Heart left ventricle (tissue), 16 donors: ENCODE measurements at places on chromosomes 16 and 17. TPM values are rescaled to one million over a fixed set of nuclear protein-coding genes. Genes with fewer than 3 reads are reported as not detected.

GRCh38 chr17:28550858-28551257, 1.6 kb downstream of the UNC119 start:
- DNase-seq: peak; percentile 7

DNA sequence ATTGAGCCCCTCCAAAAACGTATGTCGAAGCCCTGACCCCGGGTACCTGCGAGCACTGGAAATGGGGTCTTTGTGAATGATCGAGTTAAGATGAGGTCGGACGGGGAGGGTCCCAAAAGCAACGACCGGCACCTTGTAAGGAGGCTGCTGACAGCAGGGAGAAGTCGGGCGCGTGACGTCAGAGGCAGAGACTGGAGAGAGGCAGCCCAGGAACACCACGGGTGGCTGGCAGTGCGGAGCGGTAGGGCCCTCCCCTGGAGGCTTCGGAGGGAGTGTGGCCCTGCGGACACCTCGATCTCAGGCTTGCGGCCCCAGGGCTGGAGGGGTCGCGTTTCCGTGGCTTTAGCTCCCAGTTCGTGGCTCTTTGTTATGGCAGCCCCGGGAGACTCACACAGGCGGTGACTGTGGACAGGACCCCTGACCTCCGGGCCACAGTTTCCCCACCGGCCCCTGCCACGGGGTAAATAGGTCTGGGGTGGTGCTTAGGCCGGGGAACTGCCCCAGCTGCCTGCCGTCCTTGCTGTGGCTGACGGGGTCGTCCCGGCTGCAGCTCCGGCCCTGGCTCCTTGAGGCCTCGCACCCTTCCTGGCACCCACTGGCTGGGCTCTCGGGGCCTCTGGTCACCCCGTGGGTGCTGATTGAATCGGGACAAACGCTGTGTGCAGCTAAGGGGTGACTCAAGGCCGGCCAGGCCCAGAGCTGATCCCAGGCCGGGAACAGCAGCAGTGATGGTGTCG, 10.6 kb upstream of the SSTR5 start:
- no peak for DNase-seq

The SPHK1 gene
- 4.6 TPM for total RNA-seq

The TPSB2 gene
- total RNA-seq: 2.4 TPM

DNA sequence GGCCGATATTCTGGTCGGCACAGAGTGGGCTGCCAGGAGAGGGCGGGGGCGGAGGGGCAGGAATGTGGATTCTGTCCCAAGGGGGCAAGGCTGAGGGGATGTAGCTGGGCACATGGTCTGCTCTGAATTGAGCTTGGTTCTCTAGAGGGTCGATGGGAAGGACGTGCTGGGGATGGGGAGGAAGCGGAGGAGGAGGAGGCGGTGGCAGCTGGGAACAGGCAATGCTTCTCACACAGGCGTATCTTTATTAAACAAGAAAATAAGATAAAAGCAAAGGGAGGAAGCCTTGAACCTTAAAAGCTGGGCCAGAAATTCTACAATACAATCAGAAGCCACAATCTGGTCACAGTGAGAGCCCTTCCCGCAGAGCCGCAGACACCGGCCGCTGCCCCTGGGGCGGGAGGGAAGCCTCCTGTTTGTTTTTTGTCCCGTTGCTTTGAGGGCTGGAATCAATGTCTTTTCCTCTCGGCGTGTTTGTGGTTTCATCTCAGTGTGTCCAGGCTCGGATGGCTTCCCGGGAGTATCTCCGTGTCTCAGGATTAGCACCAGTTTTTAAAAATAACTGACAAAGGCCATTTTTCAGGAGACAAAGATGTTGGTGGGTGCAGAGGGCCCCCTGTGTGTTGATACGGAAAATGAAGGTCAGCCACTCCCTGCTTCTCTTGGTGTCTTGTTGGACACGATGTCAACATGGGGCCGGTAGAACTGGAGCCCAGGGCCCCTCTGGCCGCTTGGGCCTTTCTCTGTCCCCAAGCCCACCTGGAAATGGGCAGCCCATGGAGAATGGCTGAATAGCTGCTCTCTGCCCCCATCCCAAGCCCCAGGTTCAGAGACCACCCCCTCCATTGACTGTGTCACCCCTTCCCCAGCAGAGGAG, 12.3 kb upstream of the SLC7A5 start:
- DNase-seq: no peak

DNA sequence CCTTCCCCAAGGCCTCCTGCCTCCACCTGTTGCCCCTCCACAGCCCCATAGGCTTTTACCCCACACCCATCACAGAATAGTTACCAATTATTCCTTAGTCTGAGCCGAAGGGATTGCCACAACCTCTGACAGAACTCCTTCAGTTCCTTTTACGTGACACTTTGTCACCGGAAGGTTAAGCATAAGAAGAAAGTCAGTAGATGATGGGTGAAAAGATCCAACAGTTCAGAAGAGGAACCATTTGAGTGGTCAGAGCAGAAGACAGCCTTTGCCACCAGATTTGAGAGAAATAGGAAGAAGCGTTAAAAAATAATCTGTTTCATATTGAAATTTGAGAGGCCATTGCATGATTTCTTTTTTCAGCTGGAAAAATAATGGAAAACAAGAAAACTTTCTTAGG, 1.2 kb downstream of the SRR start:
- no peak for DNase-seq

The CD300H gene
- total RNA-seq: not detected

DNA sequence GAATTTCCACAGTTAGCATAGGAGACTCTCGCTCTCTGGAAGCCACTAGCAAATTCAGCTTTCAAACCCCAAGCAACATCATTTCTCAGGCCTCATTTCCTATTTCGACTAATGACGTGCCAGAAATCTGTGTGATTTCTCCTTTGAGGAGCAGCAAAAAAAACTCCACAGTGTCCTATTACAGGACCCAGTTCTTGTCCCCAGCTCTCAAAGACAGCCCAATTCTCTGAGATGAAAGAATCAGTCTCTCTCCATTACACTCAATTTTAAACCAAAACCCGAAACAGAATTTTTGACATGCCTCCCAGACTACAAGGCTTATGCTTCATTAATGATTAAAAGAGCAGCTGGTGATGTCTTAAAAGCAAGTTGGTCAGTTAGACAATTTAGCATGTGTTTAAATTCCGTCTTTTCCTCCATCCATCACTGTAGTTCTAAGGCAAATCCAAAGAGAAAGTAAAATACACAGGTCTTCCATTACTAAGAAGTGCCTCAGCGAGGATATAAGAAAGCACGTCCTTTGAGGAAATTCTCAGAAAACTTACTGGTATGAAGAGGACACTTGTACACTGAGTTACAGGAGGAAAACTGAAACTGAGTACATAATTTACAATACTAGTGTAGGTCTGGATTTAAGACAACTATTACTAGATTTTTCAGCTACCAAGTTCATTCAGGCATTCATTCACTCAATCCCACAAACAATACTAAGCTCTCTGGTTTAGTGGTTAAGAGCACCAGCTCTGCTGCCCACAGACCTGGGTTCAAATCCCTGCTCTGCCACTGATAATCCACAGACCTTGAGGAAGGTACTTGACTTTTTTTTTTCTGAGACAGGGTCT, 12.5 kb downstream of the TOM1L2 start:
- DNase-seq: no peak
